Stimulated activated CD4-positive, alpha-beta T cell treated with anti-CD3 and anti-CD28 coated beads, Interleukin-2, amount 100 ng/mL, for 24 hours (primary cell): ENCODE measurements at places on chromosomes 2 and 18.

GRCh38 chr2:231093933-231094332 lies 30.9 kb downstream of the HTR2B start:
- no peak for DNase-seq

DNA sequence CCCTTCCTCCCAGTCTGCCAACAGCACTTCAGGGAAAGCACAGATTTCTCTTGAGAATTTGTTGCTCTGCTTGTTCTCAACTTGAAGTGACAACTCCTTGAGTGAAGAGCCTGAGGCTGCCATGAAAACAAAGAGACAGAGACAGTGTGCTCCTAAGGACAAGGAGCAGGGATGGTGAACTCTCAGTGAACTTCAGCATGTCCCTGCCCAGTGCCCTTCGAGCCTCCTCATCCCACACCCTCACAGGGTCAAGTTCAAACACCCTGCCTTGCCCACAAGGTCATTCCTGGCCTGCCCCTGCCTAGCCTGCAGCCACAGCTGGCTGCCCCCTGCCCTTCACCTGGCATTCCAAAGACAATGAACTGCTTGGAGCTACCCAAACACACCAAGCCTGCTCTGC lies 343.5 kb upstream of the KLHL29 start:
- no peak for DNase-seq

- DNase-seq: no peak
These were observed 24.6 kb downstream of the NPAS2 start for GRCh38 chr2:100844514-100844913.

- DNase-seq: no peak
These were observed 106.5 kb downstream of the SEPTIN10 start for GRCh38 chr2:109507217-109507616.

GRCh38 chr18:47334966-47335365 lies 83.5 kb upstream of the SKOR2 start:
- no peak for DNase-seq

- no peak for DNase-seq
These were observed 157.8 kb upstream of the TNP1 start for GRCh38 chr2:217017456-217018252.

GRCh38 chr18:62876828-62877227 lies 161.5 kb downstream of the PHLPP1 start:
- DNase-seq: no peak

- no peak for DNase-seq
These were observed 38.5 kb upstream of the ODC1 start for GRCh38 chr2:10486601-10487079.

DNA sequence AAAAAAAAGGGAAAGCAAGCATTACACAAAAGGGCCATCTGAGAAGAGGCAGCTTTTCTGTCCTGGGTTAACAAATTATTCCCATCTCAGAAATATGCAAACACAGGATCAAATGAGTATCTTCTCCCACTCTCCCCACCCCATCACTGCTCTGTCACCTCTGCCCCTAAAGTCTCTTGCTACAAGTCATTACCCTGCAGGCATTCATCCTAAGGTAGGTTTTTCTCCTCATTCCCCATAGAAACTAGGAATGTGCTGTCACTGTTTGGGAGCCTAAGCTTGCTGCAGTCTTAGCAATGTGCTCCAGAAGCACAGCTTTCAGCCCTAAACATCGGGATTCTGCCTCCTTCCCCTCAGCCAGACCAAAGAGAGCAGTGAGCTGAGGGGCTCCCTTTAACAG lies 3.6 kb downstream of the LRRTM1 start:
- DNase-seq: no peak

GRCh38 chr2:241103176-241103595 lies 1.1 kb upstream of the MTERF4 start:
- DNase-seq: no peak

- DNase-seq: no peak
These were observed 64.0 kb downstream of the ZNF407 start for GRCh38 chr18:74661691-74662090.

- DNase-seq: no peak
These were observed 50.5 kb downstream of the RAMP1 start for GRCh38 chr2:237909801-237910475.
